ENCODE measurements at places on chromosomes 12 and 14.

DNA sequence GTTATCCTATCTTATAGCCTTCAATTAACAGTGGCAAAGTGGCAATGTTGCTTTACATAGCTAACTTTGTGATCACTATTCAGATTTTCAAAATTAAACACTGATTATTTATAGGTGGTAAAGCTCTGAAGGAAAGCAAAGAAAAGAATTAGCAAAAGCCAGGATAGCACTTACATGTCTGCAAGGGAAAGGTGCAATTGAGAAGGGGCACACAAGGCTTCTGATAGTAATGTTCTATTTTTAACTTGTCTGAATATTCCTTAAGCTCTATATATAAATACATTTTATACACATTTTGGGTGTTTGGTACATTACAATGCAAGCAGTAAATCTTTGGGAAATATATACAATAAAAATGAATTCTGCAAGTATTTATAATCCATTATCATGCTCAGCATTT lies 10.9 kb downstream of the NAP1L1 start:
- DNase-seq: no peak

DNA sequence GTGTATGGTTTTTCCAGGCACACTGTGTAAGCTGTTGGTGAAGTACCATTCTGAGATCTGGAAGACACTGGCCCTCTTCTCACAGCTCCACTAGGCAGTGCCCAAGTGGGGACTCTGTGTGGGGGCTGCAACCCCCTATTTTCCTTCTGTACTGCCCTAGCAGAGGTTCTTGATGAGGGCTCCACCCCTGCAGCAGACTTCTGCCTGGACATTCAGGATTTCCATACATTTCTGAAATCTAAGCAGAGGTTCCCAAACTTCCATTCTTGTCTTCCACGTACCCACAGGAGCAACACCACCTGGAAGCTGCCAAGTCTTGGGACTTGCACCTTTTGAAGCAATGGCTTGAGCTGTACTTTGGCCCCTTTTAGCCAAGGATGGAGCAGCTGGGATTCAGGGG lies 85.2 kb upstream of the PRMT8 start:
- no peak for DNase-seq

- DNase-seq: no peak
These were observed 608.4 kb downstream of the LRFN5 start for GRCh38 chr14:42214981-42215491.

DNA sequence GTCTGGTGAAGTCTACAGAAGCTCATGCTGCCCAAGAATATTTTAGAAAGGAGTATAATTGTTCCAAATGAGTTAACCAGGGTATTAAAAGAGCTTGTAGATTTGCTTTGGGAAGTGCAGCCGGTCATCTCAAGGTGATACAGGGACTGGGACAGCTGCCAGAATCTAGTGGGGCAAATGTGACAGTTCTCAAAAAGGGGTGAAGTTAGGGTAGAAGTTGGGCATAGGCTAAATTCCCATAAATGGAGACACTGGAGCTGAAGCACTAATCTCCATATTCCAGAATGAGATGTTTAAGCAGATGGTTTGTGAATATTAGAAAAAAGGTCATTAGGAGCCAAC lies 94.7 kb downstream of the ANO6 start:
- DNase-seq: no peak

DNA sequence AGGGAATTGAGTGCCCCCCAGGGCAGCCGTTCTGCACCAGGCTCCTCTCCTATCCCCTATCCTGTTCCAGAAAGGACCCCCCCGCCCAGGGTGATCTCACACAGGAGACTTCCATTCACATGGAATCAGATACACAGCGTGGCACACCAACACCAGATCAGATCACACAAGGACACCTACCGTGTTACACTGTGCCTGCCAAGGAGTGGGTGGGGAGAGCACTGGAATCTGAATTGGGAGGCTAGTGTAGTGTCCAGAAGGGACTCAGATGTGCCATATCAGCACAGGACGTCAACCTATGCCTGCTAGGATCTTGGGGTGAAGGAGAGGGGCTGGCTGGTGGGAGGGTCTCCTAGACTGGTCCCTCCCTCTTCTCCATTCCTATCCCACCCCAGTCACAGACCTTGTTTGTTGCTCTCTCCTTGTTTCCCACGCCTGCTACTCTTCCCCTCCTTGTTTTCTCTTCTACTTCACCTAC lies 2.3 kb downstream of the PTMS start:
- DNase-seq: no peak

GRCh38 chr14:62187265-62187664 lies 425.0 kb downstream of the SNAPC1 start:
- no peak for DNase-seq

GRCh38 chr12:119461636-119462214 lies 127.2 kb downstream of the CCDC60 start:
- DNase-seq: no peak

GRCh38 chr12:61023231-61023630 lies 1237.0 kb upstream of the USP15 start:
- DNase-seq: no peak

DNA sequence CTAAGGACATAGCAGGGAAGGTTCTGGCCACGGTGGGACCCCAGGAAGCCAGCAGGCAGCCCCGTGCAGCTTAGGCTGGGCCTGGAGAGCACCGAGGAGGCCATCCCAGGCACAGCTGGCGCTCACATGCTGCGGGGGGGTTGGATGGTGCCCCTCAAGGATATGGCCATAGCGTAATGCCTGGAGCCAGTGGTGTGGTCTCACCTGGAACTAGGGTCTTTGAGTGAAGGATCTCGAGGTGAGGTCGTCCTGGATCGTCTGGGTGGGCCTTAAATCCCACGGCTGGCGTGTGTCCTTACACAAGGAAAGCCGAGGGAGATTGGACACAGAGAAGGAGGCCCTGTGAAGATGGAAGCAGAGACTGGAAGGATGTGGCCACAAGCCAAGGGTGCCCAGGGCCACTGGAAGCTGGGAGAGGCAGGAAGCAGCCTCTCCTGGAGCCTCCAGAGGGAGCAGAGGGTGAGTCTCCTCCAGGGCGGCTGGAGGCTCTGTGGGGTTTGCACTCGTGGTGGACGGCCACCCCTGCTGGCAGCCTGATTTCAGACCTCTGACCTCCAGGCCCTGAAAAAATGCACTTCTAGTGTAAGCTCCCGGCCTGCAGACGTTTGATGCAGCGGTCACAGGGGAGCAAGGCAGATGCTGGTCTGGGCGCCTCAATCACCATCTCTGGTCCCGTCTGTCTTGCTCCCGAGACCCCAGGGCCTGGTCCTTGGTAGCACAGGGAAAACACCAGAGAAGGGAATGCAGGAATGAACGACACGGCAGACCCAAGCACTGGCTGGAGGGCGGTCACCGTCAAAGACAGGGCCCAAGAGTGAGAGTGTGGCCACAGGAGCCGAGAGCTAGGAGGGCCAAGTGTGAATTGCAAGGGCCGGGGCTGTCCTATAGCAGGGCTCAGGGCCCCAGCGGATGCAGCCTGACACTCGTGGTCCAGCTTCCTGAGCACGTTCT lies 218.6 kb downstream of the KIF26A start:
- no peak for DNase-seq

DNA sequence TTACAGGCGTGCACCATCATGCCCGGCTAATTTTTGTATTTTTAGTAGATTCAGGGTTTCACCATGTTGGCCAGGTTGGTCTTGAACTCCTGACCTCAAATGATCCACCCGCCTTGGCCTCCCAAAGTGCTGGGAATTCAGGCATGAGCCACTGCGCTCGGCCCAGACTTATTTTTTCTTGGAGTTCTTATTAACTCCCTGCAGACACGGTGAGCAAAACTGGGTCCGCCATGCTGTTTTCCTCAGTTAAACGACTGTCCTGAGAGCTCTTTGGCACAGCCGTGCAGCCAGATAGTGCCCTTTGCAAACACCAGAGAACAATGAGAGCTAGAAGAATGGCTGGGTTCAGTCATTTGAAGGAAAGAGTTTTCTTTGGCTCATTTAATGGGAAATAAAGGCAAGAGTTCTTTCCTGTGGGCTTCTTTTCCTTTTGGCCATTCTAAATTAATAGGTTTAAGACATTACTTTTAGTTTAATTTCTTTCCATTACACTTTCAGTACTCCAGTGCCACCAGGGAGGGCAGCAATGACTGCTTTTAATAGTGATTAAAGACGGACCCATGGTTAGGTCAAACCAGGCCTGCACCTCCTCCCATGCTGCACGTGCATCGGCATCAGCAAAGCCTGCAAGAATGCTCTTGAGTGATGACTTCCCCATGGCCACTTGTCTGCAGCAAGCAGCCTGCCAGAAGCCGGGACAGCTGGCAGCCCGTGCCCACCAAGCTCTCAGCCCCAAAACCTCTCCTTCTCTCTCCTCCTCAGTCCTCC lies 60.7 kb downstream of the VCPKMT start:
- no peak for DNase-seq

DNA sequence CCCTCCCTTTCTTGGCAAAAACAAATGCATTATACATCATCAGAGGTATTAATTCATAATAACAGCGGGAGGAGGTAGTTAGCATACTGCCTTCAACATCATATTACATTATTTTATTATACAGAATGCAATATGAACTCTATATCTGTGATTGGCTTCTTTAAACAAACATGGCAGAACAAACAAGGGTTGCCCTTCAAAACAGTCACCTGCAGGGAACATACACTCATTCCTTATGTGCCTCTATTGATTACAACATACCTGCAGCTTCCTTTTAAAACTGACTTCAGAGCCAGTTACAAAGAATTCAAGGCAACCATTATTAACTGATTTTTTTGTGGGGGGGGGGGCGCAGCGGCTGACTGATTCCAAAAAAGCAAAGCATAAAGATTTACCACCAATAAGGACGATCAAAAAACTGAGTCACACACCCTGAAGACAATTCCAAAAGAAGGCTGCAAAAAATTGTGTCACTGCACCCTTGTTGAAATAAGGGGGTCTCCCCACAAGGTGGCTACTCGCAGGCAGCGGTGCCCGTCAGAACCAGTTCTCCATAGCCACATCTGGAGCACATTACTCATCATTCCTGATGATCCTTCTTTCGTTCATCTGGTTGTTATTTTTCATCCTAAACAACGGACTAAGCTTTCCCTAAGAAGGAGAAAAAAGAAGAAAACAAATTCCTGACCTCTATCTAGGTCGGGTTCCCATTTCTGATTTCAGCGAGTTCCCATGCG lies 51.8 kb downstream of the SMUG1 start:
- no peak for DNase-seq

DNA sequence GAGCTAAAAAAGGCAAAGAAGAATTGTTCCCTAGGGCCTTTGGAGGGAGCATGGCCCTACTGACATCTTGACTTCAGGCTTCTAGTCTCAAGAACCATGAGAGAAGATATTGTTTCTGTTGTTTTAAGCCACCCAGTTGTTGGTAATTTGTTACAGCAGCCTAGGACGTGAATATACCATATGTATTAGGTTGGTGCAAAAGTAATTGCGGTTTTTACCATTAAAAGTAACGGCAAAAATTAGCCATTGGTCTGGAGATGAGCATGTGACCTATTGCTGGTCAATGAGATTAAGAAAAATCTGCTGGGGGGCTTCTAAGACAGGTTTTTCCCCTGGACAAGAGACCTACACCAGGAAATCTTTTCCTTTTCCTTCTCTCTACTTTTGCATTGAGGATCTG lies 9.8 kb upstream of the HRK start:
- no peak for DNase-seq

DNA sequence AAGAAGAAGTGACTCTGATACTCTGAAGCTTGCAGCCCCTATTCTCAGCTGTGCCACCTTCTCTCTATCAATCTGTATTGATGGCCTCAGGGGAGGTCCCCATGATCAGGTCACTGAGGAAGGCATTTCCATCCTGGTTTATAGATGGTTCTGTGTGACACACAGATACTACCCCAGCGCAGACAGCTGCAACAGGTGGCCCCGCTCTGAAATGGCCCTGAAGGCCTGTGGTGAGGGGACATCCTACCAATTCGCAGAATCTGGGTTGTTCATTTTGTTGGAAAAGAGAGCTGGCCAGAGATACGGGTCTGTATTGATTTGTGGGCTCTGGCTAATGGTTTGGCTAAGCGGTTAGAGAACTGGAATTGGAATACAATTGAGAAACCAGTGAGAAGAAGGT lies 21.7 kb downstream of the DLK1 start:
- DNase-seq: no peak

DNA sequence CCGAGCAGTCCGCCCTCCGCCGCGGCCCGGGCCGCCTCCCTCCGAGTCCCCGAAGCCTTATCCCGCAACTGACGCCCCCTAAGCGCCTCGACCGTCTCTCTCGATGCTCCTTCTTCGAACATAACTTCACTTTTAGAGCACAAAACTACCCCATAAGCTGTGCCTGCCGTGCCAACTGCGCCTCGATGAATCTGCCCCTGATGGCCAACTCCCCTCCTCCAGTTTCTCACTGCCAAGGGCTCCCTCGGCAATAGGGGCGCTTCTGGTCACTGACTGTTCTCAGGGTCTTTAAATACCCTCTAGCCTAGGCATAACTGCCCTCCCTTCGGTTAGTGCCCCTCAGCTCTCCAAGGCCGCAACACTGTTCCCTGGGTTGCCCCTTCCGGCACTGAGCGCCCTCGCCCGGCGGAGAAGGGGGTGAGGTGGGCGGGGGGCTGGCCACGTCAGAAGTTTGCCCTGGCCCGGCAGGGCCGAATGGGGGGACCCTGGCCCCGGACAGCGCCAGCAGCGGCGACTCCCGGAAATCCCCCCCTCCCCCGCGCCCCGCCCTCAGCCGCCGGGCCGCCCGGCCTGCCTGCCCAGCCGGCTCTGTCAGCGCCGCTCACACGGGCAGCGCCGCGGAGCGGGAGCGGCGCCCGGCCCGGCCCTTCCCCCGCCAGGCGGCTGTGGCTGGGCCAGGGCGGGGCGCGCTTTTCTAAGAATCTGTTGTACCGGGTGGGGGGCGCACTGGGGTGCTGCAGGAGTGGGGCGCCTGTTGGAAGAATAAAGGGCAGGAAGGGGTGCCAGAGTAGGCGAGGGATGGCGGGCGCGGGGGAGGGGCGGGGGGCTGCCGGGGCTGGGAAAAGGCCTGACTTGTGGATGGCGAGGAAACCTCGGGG lies 10.6 kb downstream of the RARG start:
- peak; percentile 39 for DNase-seq

DNA sequence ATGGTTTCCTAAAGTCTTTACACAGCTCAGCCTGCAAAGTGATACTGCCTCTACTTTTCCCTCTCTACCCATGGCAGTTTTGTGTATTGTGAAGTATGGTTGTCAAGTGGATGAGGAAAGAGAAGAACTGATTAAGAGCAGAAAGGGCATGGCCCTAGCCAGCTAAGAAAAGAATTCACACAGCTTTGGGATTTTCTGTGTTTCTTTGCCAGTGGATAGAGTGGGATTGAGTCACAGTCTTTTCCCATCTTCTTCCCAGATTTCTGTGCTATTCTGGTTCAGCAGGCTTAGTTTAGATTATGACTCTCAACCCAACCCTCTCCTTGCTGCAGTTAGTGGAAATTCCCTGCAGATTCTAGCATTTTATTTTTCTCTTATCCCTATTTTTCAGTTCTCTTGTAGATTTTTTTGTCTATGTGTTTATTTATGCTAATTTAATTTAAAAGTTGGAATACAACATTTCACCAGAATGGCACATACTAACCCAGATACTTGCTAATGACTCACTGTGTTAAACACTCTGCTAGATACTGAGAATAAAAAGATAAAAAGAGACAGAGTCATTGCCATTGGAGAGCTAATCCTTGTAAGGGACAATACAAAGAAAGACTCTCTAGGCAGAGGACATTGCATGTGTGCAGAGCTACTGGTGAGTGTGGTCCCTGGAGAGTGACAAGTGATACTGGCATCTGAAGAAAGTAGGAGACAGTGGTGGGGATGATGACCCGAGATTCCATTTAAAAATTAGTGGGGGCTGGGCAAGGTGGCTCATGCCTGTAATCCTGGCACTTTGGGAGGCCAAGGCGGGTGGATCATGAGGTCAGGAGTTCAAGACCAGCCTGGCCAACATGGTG lies 106.3 kb downstream of the ST8SIA1 start:
- no peak for DNase-seq
